ENCODE measurements at places on chromosomes 11 and 22.

- DNase-seq: no peak
Observed at GRCh38 chr11:101049123-101049522, 80.5 kb downstream of the PGR start.

GRCh38 chr22:29370537-29370936 is 17.8 kb downstream of the AP1B1 start:
- no peak for DNase-seq

DNA sequence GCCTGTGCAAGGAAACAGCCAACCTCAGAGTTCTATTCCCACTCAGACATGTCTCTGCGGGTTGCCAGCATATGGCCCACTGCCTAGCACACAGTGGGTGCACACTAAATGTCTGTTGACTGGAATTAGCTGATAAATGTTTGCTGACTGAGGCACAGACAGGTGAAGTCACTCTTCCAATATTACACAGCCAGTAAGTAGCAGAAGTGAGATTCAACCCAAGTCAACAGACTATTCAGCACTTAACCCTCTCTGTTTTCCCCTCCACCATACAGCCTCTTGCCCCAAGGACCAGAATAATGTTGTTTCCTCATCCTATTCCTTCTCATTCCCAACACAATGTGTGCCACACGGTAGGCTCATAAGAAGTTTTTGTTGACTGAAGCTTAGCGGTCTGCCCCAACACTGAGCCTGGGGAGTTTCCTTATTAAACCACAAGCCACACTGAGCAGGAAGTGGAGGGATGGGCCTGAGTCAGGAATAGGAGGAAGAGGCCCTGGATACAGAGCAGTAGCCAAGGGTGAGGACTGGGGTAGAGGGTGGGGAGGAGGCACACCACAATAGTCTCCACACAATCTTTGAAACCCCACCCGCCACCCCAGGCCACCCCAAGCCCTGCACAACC is 15.7 kb upstream of the IL10RA start:
- DNase-seq: peak; percentile 88

- no peak for DNase-seq
Observed at GRCh38 chr22:48438800-48439559, 1388.7 kb downstream of the BRD1 start.

GRCh38 chr11:719214-720016 is 13.4 kb downstream of the EPS8L2 start:
- DNase-seq: no peak

GRCh38 chr22:39287076-39287725 is 32.2 kb downstream of the RPL3 start:
- DNase-seq: peak; percentile 92

GRCh38 chr11:65868076-65868667 is 4.4 kb downstream of the EFEMP2 start:
- no peak for DNase-seq

DNA sequence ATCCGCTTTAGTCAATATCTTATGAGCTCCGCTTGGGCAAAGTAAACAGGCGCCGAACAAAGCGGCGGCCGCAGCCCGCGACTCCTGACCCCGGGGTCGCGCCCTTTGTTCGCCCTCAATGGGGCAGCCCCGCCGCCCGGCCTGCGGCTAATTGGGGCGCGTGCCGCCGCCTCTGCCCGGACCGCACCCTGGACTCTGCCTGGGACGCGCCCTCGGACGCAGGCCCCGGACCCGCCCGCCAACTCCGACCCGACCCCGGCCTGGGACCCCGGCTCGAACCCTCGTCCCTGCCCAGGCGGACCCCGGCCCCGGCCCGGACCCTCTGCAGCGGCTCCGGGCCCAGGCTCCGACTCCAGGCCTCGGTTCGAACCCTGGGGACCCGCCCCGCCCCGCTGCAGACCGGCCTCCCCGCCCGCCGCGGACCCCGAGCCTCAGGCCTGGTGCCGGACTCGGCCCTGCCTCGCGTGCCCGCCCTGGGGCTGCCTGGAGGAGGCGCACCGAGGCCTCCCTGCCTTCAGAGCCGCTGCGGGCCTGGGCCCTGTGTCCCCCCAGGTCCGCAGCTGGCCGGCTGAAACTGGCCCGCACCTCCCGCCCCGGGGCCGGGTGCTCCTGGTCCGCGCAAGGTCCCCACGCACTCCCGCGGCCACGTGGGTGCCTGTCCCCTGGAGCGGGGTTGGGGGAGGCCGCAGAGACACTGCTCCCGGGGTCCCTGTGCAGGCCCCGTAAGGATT is 84.7 kb upstream of the WNT7B start:
- no peak for DNase-seq

DNA sequence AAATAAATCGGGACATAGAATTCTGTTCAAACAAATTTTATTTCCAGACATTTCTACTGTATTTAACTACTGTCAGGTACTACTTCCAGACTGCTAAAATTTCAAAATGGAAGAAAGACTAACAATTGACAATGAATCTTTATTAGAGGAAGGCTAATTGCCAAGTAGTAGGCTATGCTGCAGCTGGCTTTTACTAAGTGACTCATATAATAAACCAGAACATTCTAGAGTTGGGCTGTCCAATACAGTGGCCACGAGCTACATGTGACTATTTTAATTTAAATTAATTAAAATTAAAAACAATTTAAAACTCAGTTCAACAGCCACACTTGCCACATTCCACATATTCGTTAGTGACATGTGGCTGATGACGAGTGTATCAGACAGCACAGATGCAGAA is 27.6 kb downstream of the CHKA start:
- no peak for DNase-seq

GRCh38 chr11:68191661-68192579 is 21.2 kb downstream of the KMT5B start:
- no peak for DNase-seq

GRCh38 chr11:126793596-126793995 is 207.0 kb downstream of the KIRREL3 start:
- no peak for DNase-seq

DNA sequence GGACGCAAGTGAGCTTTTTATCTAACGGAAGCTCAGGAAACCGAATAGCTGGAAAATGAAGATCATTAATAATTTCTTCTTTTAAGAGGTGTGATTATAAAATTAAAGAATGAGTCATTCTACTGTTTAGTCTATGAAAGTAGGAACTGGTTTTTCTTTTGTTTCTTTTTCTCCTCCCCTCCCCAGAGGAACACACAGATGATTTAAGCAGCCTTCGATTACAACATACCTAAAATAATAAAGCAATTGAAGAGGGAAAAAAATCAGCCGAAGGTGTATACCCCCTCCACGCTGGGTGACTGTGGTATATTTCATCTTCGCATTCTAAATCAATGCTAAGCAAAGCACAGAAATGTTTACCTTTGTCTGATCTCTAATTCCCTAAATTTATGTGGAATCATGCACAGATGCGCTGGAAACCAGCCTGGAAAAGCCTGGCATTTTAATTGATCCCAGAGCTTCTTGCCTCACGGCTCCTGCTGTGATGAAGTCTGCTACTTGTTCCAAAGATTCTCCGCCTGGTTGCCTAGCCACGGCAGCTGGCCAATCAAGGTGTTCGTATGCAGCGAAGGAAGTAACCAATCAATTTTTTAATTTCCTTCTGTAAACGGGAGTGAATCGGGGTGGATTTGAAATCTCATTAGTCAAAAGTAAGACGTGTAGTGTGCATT is 133.9 kb downstream of the FANCF start:
- no peak for DNase-seq

- peak; percentile 14 for DNase-seq
Observed at GRCh38 chr11:18314784-18315523, 7.0 kb downstream of the HPS5 start.

DNA sequence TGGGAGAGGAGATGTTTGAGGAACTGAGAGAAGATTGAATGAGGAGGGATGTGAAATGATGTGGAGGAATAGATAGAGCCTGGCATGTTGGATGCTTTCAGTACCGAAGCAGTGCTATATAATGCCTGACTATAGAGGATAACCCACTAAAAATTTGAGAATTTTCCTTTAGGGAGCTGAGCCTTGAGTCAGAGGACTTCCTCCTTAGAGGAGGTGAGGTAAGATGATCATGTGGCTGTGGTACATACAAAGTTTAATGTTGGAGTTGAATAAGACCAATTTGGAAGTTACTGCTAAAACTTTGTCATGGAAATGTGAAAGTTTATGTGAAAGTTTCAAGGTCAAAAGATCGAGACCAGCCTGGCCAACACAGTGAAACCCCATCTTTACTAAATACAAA is 66.9 kb downstream of the YAP1 start:
- DNase-seq: no peak

DNA sequence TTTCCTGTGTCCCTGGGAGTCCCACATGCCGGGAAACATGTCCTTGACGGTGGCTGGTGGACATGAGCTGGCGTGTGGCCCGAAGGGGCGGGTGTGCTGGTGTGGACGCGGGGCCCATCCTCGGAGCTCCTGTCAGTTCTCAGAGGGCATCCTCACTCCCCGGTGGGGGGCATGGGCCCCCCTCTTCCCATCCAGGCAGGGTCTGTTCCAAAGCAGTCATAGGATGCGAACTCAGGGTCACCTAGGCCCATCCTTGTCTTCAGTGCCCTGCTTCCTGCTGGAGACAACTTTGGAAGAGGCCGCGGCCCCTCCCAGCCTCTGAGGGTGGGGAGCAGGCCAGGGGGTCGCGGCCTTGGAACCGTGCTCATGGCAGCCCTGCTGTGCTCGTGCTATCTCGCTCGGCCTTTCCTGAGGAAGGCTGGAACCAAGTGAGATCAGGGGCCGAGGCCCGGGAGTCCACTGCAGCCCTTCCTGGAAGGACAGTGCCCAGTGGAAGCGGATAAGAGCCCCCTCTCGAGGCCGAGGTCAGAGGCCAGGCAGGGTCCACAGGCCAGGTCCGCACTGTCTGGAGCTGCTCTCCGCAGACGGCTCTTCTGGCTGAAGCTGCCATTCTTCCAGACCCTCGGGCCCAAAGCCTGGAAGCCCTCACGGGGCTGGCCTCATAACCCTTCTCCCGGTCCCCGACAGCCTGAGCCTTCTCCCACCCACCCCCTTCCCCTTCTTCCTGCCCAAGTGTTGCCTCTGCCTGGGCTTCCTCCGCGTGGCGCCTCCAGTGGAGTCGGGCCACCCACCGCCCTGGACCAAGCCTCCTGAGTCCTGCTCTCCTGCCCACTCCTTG is 8.7 kb downstream of the GRK2 start:
- DNase-seq: no peak

All from CD14-positive monocyte (primary cell).